ENCODE measurements at places on chromosomes 7 and 10. TPM values are rescaled to one million over a fixed set of nuclear protein-coding genes. Genes with fewer than 3 reads are reported as not detected.

Gene FANK1
- not detected for total RNA-seq

Gene WNT8B
- 0.24 TPM for total RNA-seq

Gene XRCC2
- total RNA-seq, result 8.2 TPM

Gene PNLIP
- total RNA-seq, result not detected

Gene ANKRD22
- 0.86 TPM for total RNA-seq

Gene GTF2IRD1
- total RNA-seq, result 2.5 TPM

Gene ATP5MK
- total RNA-seq, result 261 TPM

Gene ACSL5
- 51.6 TPM for total RNA-seq

Gene CDHR1
- 0.30 TPM for total RNA-seq

Gene CPA2
- total RNA-seq, result not detected

Gene THSD7A
- total RNA-seq, result not detected

Gene P4HA1
- 44.3 TPM for total RNA-seq

Gene ANKRD30A
- total RNA-seq, result not detected

Gene OR2A5
- not detected for total RNA-seq

Gene OR9A2
- total RNA-seq, result not detected

Gene PRPS1L1
- total RNA-seq, result not detected

Gene IFIT1B
- total RNA-seq, result not detected

Gene COMMD3
- 67.9 TPM for total RNA-seq

Gene EPHB6
- total RNA-seq, result 24.2 TPM

Gene GPER1
- 0.22 TPM for total RNA-seq

Gene LRRC18
- total RNA-seq, result not detected

Gene NEUROD6
- not detected for total RNA-seq

Gene SUGCT
- total RNA-seq, result 0.15 TPM

Gene C7orf33
- total RNA-seq, result not detected
